Colonic mucosa (tissue), 4 donors: ENCODE measurements at places on chromosomes 2 and 18.

DNA sequence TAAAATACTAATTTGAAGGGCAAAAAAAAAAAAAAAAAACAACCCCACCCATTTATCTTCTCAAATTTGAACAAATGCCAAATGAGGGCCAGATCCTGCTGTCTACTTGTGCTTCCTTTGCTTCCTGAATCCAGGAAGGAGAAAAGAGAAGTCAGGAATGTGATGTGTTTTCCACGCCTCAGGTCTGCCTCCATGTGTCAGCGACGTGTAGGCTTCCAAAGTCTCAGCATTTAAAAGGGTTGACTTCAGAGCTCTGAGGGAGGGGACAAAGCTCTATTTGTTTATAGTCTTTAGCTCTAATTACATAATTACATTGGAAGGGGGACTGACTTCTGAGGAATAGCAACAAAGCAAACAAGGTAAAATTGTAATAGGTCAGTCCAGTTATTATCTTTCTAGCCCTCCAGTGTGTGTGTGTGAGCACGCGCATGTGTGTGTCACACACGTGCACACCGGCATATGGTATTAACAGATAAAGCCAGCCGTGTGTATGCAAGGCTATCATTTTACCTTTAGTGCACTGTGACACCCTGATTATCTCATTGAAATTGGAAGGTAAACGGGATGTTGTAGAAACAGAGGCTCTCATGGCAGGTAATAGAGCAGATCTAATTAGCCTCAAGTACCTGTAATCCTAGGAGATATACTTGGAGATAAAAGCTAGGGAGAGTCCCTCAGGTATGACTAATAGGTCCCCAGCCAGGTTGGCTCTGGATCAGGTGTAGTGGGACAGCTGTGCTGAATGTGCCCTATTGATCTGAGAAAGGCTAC, 911.4 kb upstream of the ZEB2 start:
- H3K4me3 ChIP-seq = no peak overlapping the region
- DNase-seq = no peak
- H3K36me3 ChIP-seq = no peaks in the 10 kb centered on the region
- no peaks in the 10 kb centered on the region for H3K4me1 ChIP-seq
- no peaks in the 10 kb centered on the region for H3K27me3 ChIP-seq

- H3K4me1 ChIP-seq = no peaks in the 10 kb centered on the region
- no peaks in the 10 kb centered on the region for H3K27me3 ChIP-seq
- no peak overlapping the region for H3K27ac ChIP-seq
- H3K4me3 ChIP-seq = no peak overlapping the region
- DNase-seq = no peak
Observed at GRCh38 chr18:29651122-29651680, 1391.3 kb downstream of the DSC3 start.

DNA sequence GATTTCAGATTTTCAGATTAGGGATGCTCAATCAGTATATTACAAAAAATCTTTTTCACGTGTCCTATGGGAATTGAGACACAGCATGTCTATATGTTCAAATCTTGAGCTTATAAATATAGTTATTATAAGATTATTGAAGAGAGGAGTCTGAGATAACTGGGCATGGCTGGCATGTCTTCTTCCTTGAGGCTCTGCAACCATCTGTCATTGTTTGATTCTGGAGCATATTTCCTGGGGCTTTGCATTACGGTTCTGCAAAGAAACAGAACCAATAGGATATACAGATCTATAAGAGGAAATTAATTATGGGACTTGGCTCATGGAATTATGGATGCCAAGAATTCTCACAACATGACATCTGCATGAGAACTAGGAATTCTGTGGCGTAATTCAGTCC, 386.1 kb downstream of the SOCS6 start:
- no peak overlapping the region for H3K4me3 ChIP-seq
- no peaks in the 10 kb centered on the region for H3K4me1 ChIP-seq
- no peak for DNase-seq
- H3K36me3 ChIP-seq = no peaks in the 10 kb centered on the region
- H3K27ac ChIP-seq = no peak overlapping the region

GRCh38 chr2:39558906-39559305, 106.8 kb upstream of the TMEM178A start:
- H3K4me3 ChIP-seq = no peak overlapping the region
- no peaks in the 10 kb centered on the region for H3K27me3 ChIP-seq
- no peaks in the 10 kb centered on the region for H3K4me1 ChIP-seq
- no peak overlapping the region for H3K27ac ChIP-seq
- no peaks in the 10 kb centered on the region for H3K36me3 ChIP-seq

GRCh38 chr2:53631313-53632125, 136.1 kb upstream of the CHAC2 start:
- H3K36me3 ChIP-seq = no peaks in the 10 kb centered on the region
- no peak overlapping the region for H3K27ac ChIP-seq
- H3K4me3 ChIP-seq = no peak overlapping the region
- DNase-seq = no peak
- no peaks in the 10 kb centered on the region for H3K4me1 ChIP-seq

DNA sequence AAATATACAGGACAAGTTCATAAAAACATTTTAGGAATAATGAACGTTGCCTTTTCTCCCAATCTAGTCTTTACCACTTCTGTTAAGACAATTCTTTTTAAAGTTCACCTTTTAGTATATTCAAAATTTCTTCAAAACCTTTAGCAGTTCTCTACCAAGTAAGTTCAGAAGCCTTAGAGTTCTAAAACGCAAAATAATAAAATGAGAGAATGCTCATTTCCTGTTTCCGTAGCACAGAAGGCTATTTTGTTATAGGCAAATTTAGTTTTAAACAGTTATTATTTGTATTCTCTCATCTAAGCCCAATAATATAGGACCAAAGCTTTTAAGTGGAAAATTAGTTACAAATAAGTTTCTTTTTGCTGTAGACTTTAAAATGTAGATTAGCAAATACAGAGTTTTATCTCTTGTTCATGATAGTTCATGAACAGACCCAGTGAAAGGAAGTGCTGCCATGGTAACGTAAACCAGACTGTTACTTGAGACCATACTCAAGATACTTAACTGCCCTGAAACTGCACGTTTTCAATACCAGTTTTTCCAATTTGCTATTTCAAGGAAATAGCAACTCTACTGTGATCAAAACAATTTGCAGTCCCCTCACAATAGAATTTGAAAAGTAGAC, 173.1 kb upstream of the STON1 start:
- no peaks in the 10 kb centered on the region for H3K27me3 ChIP-seq
- H3K36me3 ChIP-seq = no peaks in the 10 kb centered on the region
- no peak overlapping the region for H3K27ac ChIP-seq
- H3K4me3 ChIP-seq = no peak overlapping the region

DNA sequence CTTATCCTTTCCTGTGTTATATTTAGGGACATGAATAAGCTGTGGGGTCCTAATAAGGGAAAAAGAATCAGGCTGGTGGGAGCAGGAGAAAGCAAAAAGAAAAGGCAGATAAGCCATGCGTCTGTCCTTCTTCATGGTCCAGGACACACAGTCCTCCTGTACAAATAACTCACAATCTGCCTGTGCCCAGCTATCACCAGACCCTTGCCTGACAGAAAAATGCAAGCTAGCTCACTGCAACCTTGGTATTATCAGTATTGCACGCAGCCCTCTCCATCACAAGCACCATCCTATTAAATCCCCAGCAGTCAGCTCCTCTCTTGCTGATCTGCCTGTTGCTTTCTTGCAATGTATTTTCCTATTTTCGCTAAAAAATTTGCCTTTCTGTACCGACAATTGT, 78.0 kb downstream of the NEURL3 start:
- no peak overlapping the region for H3K4me3 ChIP-seq
- no peaks in the 10 kb centered on the region for H3K36me3 ChIP-seq
- H3K27me3 ChIP-seq = no peaks in the 10 kb centered on the region
- DNase-seq = no peak
- H3K27ac ChIP-seq = no peak overlapping the region

DNA sequence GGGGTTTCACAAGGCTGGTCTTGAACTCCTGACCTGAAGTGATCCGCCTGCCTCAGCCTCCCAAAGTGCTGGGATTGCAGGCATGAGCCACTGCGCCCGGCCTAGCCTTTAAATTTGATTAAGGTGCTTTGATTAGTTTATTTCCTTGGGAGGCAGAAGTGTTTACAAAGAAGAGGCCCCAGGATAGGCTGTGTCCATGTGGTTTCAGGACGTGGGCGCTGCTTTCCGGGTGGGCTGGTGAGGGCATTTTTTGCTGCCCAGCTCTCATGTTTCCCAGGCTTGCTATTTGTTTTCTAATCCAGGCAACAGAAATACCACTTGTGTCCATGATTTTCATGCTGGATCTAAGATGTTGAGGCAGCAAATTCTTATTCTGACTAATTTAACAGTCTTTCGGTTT, 124.2 kb downstream of the SH3RF3 start:
- no peak for DNase-seq
- H3K4me1 ChIP-seq = no peaks in the 10 kb centered on the region
- H3K36me3 ChIP-seq = no peaks in the 10 kb centered on the region
- no peak overlapping the region for H3K4me3 ChIP-seq

GRCh38 chr2:231571661-231572191, 20.9 kb upstream of the TEX44 start:
- H3K27me3 ChIP-seq = no peaks in the 10 kb centered on the region
- H3K4me3 ChIP-seq = no peak overlapping the region
- no peak overlapping the region for H3K27ac ChIP-seq
- no peaks in the 10 kb centered on the region for H3K36me3 ChIP-seq
- no peaks in the 10 kb centered on the region for H3K4me1 ChIP-seq
- no peak for DNase-seq

GRCh38 chr2:231293163-231293562, 94.7 kb downstream of the ARMC9 start:
- H3K4me3 ChIP-seq = no peak overlapping the region
- no peaks in the 10 kb centered on the region for H3K36me3 ChIP-seq
- H3K27me3 ChIP-seq = no peaks in the 10 kb centered on the region
- DNase-seq = no peak
- H3K27ac ChIP-seq = no peak overlapping the region
- peaks cover 6% of the 10 kb centered on the region for H3K4me1 ChIP-seq

DNA sequence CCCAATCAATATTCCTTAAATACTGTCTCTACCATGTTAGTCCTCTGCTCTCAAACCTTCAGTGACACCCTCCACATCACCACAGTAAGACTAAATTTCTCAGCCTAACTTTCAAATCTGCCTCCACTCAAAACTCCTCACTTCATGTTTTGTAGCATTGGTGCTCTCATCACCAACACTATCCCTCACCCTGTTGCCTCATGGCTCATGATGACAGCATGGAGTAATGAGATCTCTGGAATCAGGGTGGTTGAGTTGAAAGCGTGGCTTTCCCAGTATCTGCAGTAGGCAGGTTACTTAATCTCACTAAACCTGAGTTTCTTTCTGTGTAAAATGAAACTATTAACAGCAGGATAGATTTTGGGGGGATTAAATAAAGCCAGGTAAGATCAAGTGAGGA, 621.4 kb downstream of the NYAP2 start:
- no peak overlapping the region for H3K4me3 ChIP-seq
- DNase-seq = no peak
- no peaks in the 10 kb centered on the region for H3K27me3 ChIP-seq

DNA sequence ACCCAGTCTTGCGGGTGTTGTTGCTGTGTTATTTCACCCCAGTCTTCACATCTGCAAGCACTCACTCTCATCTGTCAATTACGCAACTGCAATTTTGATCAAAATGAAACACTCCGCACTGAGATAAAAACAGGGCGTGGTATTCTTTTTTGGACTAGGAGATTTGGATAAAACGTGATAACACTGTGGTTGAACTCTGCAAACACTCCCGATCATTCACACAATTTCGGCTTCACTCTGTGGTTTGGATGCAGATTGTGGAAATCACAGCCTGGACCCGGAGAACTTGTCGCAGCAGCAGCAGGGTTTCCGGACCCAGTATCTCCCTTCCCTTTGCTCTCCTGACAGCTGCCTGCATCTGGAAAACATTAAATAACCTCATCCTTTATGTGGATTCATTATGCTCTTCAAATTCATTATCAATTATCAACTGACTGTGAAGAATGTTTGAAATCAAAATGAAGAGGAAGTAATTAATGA, 49.4 kb upstream of the APCDD1 start:
- no peaks in the 10 kb centered on the region for H3K4me1 ChIP-seq
- no peak for DNase-seq
- H3K27ac ChIP-seq = no peak overlapping the region
- H3K27me3 ChIP-seq = no peaks in the 10 kb centered on the region

GRCh38 chr2:121596221-121597080, 52.8 kb downstream of the CLASP1 start:
- DNase-seq = peak; percentile 44
- peak overlapping the region; percentile 31 for H3K27ac ChIP-seq
- no peak overlapping the region for H3K4me3 ChIP-seq

GRCh38 chr2:31087491-31087890, 50.7 kb downstream of the GALNT14 start:
- no peak overlapping the region for H3K4me3 ChIP-seq
- DNase-seq = no peak
- no peak overlapping the region for H3K27ac ChIP-seq
- no peaks in the 10 kb centered on the region for H3K36me3 ChIP-seq
- no peaks in the 10 kb centered on the region for H3K27me3 ChIP-seq
- no peaks in the 10 kb centered on the region for H3K4me1 ChIP-seq

GRCh38 chr2:135742325-135742757, 686 bp downstream of the UBXN4 start:
- H3K4me1 ChIP-seq = no peaks in the 10 kb centered on the region
- no peaks in the 10 kb centered on the region for H3K27me3 ChIP-seq
- peak overlapping the region; percentile 100 for H3K27ac ChIP-seq
- peak overlapping the region; percentile 98 for H3K4me3 ChIP-seq
- peak; percentile 43 for DNase-seq

GRCh38 chr2:143442193-143442592, 313.0 kb downstream of the ARHGAP15 start:
- no peak overlapping the region for H3K27ac ChIP-seq
- no peak for DNase-seq
- no peaks in the 10 kb centered on the region for H3K27me3 ChIP-seq
- H3K36me3 ChIP-seq = no peaks in the 10 kb centered on the region

GRCh38 chr2:174328114-174328960, 6.4 kb upstream of the SP9 start:
- no peaks in the 10 kb centered on the region for H3K36me3 ChIP-seq
- H3K27me3 ChIP-seq = peaks cover 80% of the 10 kb centered on the region
- H3K4me1 ChIP-seq = peaks cover 15% of the 10 kb centered on the region
- H3K27ac ChIP-seq = no peak overlapping the region

DNA sequence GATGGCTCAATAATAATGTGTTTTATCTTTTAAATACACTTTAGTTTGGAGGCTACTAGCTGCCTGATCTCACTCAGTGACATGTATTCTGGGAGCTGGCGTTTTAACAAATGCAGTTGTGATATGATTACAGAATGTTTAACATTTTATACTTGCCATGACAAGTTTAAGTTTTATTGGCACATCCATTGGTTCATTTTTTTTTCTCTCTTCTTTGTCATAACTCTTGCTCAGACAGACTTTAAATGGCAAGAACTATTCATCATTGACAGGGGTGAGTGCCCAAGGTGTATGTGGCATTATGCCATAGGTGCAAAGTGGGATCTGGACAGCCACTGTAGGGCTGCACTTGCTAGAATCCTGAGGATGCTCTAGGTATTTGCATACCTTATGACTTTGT, 72.1 kb upstream of the MYL1 start:
- no peak overlapping the region for H3K27ac ChIP-seq
- H3K27me3 ChIP-seq = no peaks in the 10 kb centered on the region
- no peaks in the 10 kb centered on the region for H3K36me3 ChIP-seq
- no peak for DNase-seq
- H3K4me1 ChIP-seq = no peaks in the 10 kb centered on the region
- no peak overlapping the region for H3K4me3 ChIP-seq
